HS-5 (cell line): ENCODE measurements at places on chromosomes 4 and X.
A peak's percentile ranks its signal among the peaks of the same experiment; 100 is the strongest.

DNA sequence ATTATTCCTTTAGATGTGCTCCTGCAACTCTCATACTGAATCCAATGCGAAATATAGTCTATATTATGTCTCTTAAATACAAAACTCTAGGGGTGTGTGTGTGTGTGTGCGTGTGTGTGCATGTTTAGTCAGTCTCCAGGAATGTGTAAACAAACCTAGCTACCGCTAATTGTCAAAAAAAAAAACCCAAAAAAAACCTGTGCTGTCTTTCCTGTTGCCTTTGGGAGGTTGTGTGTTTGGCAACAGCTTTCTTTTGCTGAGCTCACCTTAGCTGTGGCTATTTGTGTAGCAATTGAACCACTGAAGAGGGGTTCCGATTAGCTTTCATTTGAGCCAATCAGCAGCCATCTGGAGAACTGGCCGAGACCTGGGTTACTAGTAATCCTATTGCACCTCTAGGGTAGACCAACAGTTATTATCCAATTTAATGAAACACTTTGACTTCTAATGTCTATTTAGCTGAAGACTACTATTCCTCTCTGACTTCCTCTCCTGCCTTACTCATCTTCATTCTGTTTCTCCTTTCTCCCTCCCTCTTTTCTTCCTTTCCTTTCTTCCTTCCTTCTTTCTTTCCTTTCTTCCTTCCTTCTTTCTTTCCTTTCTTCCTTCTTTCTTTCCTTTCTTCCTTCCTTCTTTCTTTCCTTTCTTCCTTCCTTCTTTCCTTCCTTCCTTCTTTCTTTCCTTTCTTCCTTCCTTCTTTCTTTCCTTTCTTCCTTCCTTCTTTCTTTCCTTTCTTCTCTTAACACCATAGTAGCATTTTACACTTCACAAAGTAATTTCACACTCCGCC lies 471.1 kb downstream of the GBA3 start:
- no peak for DNase-seq

GRCh38 chr4:127362686-127363085 lies 270.1 kb upstream of the INTU start:
- DNase-seq = no peak

GRCh38 chr4:172411149-172411548 lies 597.9 kb downstream of the GALNTL6 start:
- DNase-seq = no peak

DNA sequence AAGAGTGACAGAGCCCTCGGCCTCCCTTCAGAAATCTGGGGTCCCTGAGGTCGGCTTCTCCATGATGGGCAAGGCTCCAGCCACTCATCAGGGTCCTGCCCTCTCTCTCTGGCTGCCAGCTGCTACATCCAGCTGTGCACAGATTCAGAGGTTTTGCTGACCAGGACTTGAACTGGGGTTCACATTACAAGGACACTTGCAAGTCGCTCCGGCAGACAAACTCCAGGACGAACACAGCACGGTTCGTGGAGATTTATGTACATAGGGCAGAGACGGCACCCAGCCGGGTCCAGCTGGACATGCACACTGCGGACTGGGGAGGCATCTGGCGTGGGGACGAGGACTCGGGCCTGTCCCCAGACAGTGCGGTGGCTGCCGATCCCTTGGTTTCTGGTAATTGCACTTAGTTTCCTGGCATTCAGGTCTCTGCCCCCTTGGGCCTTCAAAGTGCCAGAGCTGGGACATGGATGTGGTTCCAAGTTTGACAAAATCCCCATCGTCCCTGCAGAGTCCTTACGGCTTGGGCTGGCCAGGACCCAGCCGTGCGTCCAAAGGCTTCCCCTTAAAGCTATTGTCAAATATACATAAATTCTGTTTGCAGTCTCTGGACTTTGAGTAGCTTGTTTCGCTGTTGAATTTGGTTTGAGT lies 6.2 kb upstream of the C4orf50 start:
- no peak for DNase-seq

GRCh38 chr4:33998291-33998690 lies 2246.0 kb downstream of the ARAP2 start:
- DNase-seq = no peak

DNA sequence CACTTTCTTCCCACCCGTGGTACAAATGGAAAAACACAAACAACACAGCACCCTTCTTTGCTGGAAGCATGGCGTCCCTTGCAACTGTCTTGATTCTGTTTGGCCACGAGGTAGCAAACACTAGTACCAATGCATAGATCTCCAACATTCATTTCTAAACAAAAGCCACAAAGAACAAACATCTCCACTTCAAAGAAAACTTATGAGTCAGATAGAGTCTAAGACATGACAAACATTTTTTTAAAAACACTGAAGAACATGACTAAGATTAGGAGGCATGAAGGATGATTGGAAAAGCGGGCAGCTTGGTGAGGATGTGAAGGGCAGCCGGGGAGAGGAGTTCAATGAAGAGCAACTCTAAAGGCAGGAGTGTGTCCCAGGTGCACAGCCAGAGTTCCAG lies 197.6 kb upstream of the FAM9B start:
- no peak for DNase-seq

GRCh38 chr4:18056030-18056429 lies 34.5 kb upstream of the LCORL start:
- no peak for DNase-seq

DNA sequence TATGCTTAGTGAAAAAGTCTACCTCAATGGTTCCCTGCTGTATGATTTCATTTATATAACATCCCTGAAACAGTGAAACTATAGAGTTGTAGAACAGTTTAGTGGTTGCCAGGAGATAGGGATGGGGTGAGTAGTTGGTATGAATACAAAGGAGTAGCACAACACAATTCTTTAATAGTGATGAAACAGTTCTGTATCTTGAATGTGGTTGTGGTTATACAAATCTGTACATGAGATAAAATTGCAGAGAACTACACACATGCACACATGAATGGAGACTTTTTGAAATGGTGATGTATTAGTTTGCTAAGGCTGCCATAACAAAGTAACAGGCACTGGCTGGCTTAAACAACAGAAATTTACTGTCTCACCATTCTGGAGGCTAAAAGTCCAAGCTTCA lies 677.1 kb downstream of the ADGRL3 start:
- DNase-seq = no peak

- no peak for DNase-seq
Measured at GRCh38 chr4:114043116-114043515, 63.7 kb upstream of the ARSJ start.

DNA sequence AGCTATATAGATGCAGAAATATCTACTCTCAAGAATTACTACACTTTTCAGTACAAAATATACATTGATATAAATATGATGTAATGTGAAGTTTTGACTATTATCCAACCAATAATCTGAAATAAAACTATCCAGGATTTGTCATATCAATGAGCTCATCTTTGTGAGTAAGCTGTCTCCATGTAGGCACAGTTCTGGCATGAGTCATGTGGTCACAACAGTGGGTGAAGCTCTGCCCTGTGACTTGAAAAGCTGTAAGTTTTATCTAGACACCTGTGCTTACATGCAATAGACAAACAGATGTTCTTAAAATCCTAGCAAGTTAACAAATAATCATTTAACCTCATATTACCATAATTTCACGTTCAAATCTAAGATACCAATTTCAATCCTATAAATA lies 192.7 kb downstream of the GABRG1 start:
- peak; percentile 34 for DNase-seq

- peak; percentile 37 for DNase-seq
Measured at GRCh38 chr4:174592985-174593335, 70.7 kb upstream of the HPGD start.

DNA sequence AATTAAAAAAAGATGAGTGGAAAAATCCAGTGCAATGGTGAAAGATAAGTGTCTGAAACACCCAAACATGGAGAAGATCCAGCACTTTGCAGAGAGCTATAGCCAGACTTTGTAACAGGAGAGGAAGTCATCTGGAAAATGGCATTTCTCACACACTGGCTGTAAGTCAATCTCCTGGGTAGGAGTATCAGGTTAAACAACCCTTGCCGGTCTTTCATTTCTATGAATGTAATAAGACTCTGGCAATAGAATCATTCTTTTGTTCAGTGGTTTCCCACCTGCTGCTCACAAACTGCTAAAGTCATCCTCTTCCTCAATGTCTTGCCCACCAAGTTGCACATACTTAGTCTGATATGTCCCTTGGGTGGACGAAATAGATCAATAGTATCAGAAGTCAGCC lies 94.0 kb upstream of the ATP8A1 start:
- DNase-seq = no peak

DNA sequence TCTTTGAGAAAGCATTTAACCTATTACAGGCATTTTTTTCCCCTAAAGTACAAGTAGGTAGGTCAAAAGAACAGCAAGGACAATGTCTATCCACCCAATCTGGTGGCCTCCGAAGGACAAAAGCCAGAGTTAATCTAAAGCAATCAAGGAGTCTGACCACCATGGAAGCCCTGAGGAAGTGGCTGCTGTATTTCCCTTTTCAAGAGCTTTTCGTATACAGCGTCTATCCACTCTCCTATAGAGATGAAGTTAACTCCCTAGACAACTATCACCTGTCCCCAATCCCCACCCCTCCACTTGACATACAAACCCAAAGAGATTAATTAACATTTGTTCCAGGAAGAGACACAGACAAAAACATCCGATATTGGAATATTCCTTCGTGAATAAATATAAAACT lies 85.5 kb downstream of the SNCA start:
- DNase-seq = no peak

DNA sequence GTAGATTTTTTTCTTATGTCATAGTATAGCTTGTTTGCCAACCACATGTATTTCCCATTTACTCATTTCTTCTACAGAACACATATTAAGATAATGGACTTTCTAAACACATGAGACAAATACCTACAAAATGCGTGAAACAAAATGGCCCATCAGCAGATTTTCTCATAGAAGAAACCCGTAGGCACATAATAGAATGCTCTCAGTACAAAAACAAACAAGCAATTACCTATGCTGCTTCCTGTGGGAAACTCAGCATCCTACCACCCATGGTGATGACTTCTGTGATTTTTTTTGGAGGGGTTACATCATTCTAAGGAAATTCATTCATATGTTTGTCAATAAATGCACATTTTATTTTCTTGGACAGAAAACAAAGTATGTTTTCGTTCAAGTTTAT lies 343.6 kb downstream of the SPRY1 start:
- DNase-seq = no peak

DNA sequence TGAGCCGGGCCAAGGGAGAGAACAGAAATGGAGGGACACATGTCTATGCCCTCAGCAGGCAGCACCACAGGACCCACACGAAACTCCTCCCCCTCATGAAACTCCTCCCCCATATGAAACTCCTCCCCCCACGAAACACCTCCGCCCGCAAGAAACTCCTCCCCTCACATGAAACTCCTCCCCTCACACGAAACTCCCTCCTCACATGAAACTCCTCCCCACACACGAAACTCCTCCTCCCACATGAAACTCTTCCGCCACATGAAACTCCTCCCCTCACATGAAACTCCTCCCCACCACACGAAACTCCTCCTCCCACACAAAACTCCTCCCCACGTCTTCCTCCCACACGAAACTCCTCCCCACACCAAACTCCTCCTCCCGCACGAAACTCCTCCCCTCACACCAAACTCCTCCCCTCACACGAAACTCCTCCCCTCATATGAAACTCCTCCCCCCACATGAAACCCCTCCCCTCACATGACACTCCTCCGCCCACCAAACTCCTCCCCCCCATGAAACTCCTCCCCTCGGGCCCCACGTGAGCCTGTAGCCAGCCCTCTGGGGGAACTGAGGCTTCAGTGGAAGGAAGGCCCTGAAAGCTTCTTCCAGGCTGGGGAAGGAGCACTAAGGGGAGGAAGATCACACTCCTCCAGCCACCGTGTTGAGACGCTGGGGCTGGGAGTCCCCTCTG lies 15.2 kb downstream of the ADRA2C start:
- no peak for DNase-seq

DNA sequence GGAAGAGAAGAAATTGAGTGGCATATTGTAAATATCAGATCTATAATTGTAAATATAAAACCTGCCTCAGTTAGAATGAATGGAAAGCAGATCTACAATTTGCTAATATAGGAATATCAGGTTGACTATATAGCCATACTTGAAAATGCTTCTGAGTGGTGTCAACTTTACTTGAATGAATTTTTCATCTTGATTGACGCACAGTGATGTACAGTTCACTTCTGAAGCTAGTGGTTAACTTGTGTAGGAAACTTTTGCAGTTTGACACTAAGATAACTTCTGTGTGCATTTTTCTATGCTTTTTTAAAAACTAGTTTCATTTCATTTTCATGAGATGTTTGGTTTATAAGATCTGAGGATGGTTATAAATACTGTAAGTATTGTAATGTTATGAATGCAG lies 132.6 kb downstream of the TET2 start:
- no peak for DNase-seq

GRCh38 chr4:147940171-147940570 lies 208.3 kb downstream of the ARHGAP10 start:
- DNase-seq = no peak
